Esophagus squamous epithelium (tissue), 5 donors: ENCODE measurements at places on chromosomes 12 and 14.

- no peak for DNase-seq
Observed at GRCh38 chr12:101166866-101167265, 43.2 kb downstream of the SLC5A8 start.

DNA sequence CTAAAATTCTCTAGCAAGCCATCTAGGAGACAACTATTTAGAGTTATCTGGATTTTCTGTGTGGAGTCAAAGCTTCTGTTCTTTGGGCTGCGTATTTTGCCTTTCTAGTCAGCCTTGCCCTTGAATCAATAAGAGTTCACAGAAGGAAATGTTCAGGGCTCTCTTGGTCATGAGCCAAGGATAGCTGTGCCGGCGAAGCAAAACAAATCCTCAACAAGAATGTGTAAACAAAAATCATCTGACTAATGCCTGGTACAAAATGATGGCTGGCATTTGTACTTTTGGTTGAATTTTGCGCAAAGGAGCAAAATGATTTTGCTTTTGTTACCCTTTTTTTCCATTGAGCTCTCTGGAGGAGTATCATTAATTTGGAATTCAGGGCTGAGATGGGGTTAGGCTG is 171.1 kb downstream of the DACT1 start:
- no peak for DNase-seq

DNA sequence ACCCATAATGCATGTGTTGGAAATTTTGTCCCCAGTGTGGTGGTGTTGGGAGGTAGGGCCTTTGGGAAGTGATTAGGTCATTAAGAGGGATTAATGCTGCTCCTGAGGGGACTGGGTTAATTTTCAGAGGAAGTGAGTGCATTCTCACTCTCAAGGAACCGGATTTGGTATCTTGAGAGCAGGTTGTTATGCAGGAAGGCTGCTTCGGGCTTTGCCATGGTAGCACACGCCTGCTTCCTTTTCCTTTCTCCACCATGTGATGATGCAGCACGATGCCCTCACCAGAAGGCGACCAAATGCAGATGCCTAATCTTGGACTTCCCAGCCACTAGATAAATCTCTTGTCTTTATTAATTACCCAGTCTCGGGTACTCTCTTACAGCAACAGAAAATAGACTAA is 257.1 kb downstream of the SSPN start:
- DNase-seq = no peak

DNA sequence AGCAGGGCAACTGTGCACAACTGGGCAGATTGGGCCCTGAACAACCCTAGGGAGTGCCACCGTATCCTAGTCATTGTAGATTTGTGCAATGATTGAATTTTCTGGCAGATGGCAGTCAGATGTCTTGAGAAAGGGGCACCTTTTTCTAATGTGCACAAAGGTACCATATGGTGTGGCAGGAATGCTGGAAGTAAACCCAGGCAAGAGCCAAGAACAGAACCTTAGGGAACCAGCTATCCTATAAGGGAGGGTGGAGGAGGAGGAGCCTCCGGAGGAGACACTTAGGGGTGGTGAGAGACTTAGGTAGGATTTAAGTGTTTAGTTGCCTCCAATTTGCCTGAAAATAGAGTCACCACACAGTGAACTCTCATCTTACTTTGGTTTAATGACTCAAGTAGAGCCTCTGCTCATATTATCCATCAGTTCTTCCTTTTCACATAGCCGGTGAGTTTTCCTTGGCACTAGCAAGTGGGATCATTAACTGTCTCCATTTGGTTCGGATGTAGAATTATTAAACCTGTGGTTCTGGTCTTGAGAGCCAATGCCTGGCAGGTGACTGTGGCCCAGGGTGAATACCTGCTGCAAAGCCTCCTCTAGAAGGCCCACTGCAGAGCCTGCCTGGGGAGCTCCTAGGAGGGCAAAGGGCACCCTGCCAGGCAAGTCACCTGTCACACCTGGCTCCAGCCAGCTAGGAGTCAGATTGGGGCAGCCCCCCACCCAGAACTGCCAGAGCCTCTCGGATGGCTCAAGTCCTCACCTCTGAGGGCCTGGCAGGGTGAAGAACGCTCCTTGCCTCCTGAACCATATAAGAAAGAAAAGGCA is 184.4 kb upstream of the HIF1A start:
- no peak for DNase-seq

- DNase-seq = no peak
Observed at GRCh38 chr12:5396541-5396940, 35.4 kb upstream of the NTF3 start.

DNA sequence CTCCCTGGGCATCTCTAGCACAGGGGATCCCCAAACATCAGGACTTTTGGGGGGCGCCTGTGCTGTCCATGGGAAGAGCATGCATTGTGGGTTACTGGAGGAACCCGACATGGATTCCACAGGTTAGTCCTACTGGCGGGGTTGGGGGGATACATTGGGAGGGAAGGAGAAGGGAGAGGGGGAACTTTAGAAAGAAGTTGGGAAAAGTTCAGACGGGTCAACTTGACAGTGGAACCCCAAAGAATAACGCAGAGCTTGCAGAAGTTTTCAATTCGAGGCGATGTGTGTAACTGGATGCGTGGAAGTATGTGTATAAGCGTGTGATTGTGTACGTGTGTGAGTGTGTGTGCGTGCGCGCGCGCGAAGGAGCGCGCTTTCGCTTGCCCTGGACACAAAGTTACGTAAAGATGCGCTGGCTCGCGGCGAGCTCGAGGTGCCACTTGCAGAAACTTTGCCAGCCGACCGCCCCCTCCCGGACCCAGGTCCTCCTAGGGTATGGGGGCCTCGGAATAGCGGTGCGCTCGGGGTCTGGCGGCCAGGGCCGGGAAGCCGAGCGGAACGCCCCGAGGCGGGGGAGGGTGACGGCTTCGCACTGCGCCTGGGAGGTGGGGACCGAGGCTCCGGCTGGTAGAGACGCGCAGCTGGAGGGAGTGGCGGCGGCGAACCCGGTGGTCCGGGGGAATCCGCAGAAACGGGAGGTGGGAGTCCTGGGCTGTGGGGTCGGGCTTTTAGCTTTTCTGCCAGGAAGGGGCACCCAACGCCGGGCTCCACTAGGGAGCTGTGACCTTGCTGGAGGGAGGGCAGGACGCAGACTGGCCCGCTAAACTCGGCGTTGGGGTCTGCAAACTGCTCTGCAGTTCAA is 669 bp downstream of the RFX4 start:
- DNase-seq = no peak

DNA sequence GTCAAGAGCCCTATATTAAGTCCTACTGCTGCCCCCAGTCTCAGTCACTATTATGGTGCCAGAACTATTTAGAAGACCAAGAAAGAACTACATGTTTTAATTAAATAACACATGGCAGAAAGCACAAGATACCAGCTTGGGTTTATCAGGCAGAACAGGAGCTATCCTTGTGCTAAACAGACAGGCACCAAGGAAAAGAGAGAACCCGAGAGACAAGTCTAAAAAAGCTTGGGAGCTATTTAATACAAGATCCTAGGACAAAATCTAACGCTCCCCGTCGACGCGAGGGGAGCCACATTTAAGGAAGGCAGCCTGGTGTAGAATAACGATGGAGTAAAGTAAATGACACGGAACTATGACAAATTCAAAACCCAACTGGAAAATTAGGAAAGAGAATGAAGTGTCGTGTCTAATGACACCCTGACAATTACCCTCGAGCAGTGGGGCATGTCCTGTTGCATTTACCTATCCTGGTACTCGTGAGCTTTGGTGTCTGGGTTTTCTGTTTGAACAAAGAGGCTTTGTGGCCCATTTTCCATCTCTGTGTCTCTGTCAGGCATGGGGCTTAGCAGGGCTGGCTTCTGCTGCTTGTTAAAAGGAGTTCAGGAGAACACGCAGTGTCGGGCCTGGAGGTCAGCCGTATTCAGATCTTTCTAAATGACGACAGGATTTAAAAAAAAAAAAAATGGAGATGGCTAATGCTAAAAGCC is 140.6 kb downstream of the ETNK1 start:
- DNase-seq = no peak

DNA sequence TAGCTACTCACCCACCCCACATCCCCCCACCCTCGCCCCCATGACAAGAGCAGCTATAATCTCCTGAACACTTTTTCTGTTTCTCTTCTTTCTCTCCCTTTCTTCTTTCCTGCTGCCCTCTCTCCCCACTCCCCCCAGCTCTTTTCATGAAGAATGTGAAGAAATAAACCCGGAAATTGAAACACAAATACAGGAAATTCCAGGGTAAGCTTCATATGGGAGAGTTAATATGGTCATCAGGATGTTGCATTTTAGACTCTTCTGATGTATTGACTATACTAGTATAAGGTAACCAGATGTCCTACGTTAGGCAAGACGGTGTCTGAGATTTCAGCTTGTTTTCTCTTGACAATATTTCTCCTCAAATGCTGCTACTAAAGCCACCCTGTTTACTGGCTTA is 41.6 kb upstream of the LRIG3 start:
- DNase-seq = no peak

- DNase-seq = no peak
Observed at GRCh38 chr12:89864411-89864810, 155.8 kb upstream of the ATP2B1 start.

DNA sequence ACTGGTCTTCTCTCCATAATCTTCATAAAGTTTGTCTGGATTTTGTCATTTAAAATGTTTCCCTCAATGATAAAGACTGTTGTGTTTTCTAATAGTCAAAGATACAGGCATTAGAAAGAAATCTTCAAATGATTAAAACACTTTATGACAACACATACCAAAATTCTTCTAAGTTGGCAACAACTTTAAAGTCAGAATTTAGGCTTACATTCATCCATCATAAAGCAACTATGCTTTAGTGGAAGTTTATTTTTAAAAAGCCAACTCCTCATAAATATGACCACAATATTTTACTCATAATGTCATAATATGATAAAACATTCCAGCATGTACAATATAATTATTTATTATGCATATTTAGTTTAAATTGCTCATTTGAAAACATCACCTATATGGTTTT is 17.2 kb upstream of the CCER1 start:
- DNase-seq = no peak

DNA sequence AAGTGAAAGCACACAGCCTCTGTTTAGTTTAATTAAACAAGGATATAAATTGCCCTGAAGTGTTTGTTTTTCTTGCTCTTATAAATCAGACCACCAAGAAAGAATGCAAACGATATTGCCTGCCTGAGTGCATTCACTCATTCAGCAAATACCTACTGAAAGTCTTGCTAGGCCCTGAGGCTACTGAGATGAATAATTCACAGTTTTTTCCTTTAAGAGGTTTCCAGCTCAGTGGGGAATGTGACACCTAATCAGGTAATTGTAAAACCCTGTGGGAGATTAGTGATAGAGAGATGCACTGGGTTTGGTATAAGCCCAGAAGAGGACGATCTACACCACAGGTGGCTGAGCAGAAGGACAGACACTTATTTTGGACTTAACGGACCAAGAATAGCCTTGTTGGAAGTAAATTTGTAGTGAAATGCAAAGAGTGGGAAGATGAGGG is 151.4 kb downstream of the SLC35F4 start:
- no peak for DNase-seq

DNA sequence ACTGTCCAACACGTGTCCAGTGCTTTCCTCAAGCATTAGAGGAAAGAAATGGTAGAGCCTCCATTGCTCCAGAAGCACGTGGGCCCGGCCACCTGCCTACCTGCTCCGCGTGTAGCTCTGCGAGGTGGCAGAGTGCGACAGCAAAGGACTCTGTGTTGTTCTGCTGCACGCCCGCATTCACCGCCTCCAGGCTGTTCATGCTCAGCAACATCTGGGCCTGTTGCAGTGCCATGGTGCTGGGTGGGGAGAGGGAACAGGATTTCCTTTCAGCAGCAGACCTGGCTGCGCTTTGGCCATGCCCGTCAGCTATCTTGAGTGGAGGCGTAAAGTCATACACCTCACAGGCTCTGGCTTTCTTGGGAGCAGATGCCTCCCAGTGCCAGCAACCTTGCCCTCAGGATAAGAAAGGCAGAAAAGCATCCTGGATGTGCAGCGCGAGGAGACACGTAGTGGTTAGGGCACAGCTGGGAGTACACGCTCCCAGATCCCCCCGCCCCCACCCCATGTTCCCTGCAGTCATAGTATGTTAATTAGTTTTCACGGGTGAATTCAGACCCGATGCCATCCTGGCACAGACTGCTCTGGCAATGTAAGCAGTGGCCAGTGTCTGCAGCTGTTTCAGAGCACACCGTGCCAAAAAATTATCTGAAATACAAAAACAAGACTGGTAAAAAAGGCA is 25.1 kb downstream of the ANAPC5 start:
- DNase-seq = no peak

DNA sequence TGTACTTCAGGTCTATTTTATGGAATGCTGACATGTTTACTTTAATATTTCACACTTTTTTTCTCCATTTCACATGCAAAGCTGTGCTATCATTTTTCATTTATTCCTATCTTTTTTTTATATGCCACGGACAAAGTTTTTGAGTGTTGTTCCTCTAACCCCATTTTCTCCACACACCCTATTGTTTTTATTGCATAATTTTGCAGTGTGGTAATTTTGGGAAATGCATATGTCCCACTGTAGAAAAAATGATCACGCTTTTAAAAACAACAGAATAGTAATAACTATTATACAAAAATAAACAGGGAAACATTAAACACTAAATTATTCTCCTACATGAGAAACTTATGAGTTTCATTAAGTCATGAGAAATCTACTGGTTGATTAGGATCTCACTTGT is 14.2 kb downstream of the ZFC3H1 start:
- no peak for DNase-seq

DNA sequence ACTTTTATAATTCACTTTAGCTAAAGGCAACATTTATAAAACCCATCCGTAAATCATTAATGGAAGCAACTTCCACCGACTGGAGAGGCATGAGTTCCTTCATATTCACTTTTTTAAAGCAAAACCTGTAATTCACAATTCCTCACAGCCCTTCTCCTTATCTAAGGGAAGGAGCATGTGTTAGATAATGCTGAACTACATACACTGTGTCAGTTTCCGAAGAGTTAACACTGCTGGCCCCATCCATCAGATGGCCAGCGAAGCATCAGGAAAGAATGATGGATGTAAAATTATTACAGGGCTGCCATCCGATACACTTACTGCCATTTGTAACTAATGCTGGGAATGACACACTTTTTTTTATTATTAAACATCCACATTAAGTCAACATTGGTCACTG is 392.8 kb downstream of the SOX5 start:
- no peak for DNase-seq

- no peak for DNase-seq
Observed at GRCh38 chr14:74563586-74564159, 48.4 kb downstream of the LTBP2 start.

- no peak for DNase-seq
Observed at GRCh38 chr14:27085500-27085899, 487.7 kb upstream of the NOVA1 start.

GRCh38 chr12:47411966-47412365 is 293.9 kb downstream of the RPAP3 start:
- no peak for DNase-seq

DNA sequence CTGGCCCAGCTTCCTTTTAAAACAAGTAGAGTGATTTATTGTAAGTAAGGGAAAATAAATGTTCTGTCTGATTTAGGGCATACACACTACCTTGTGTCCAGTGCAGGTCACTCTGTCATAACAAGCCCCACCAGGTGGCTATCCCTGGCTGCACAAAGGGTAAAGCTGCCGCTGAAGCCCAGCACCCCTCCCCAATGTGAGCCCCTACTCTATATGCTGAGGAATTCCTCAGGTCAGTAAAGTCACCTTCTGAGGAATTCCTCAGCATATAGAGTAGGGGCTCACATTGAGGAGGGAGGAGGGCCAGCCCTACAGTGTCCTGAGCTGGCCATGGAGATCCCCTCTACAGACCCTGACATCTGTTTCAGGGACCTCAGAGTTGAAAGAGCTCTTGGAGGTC is 67.2 kb downstream of the TBC1D30 start:
- DNase-seq = no peak

GRCh38 chr12:107319533-107320032 is 226.2 kb upstream of the CRY1 start:
- no peak for DNase-seq

GRCh38 chr12:69405566-69405865 is 46.0 kb downstream of the YEATS4 start:
- DNase-seq = no peak
